ENCODE measurements at places on chromosomes 1 and 21. TPM values are rescaled to one million over a fixed set of nuclear protein-coding genes. Genes with fewer than 3 reads are reported as not detected.

GRCh38 chr21:27526451-27526850 is 559.6 kb upstream of the ADAMTS5 start:
- DNase-seq: no peak

Gene OR2L2
- not detected for total RNA-seq

Gene LMX1A
- 0.22 TPM for total RNA-seq

DNA sequence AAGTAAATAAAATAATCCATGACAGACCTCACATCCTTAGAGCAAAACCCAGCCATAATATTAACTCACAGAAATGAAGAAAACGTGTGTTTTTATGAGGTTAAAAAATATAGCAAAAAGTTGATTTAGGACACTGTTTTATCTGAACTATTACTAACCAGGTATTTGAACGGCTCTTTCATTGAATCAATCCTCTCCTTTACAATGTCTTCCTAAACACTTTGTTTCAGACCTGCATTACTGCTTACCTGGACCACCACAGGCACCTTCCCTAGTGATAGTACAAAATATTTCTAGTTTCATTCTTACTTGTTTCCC is 25.0 kb downstream of the TBX15 start:
- DNase-seq: no peak
